ENCODE measurements at places on chromosomes 5 and 9.

- no peak for DNase-seq
Measured at GRCh38 chr9:134263596-134263995, 62.7 kb upstream of the RXRA start.

GRCh38 chr5:81922854-81923279 lies 49.0 kb upstream of the ATG10 start:
- no peak for DNase-seq

DNA sequence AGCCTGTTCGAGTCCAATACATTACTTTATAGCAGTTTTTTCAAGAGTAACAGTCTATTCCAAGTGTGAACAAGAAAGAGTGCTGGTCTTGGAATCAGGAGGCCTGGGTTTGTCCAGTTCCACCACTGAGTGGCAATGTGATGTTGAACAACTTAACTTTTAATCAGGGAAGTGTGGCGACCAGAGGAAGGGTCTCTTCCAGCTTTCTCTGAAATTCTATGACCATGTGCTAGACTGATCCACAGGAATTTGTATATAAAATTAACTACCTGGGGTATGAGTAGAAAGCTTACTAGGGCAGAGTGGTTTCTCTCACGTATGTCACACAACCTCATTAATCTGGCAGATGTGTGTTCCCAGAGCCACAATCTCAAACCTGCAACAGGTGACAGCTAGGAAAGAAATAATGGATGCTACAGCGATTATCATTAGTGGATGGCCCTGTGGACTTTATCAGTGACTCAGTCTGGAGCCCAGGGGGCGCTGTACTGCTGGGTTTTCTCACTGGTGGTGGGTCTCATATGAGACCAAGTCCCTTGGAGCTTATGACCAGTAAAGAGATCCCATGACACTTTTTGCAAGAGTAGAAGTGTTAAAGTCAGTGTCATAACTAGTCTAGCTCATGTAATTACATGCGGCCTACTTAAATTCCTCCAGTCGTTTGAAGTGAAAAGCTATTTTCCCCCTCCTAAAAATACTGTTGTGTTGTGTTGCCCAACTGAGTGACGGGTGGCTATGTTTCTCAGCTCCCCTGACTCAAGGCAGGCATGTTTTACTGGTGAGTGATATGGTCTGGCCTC lies 116.5 kb downstream of the GDNF start:
- DNase-seq: no peak

DNA sequence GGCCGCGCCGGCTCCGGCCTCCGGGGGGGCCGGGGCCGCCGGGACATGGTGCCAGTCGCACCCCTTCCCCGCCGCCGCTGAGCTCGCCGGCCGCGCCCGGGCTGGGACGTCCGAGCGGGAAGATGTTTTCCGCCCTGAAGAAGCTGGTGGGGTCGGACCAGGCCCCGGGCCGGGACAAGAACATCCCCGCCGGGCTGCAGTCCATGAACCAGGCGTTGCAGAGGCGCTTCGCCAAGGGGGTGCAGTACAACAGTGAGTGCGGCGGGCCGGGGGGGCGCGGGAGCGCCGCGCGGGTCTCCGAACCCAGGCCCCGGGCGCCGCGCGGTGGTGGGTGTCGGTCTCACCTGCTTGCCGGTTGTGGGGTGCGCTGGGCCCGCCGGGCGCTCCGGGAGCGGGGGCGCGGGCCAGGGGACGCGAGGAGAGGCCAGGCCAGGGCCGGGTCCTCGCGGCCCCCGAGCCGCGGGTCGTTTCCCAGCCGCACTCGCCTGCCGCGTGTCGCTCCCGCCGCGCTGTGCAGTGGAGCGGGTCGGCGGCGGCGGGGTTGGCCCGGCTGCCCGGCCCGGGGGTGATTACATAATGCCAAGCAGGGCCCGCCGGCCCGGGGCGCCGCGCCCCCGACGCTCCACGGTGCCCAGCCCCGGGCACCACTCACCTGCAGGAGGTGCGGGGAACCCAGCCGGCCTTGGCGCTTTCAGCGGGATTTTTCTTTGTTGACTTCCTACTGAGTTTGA lies 492 bp downstream of the RABL6 start:
- no peak for DNase-seq

GRCh38 chr9:125985142-125985997 lies 238.2 kb downstream of the PBX3 start:
- DNase-seq: no peak

DNA sequence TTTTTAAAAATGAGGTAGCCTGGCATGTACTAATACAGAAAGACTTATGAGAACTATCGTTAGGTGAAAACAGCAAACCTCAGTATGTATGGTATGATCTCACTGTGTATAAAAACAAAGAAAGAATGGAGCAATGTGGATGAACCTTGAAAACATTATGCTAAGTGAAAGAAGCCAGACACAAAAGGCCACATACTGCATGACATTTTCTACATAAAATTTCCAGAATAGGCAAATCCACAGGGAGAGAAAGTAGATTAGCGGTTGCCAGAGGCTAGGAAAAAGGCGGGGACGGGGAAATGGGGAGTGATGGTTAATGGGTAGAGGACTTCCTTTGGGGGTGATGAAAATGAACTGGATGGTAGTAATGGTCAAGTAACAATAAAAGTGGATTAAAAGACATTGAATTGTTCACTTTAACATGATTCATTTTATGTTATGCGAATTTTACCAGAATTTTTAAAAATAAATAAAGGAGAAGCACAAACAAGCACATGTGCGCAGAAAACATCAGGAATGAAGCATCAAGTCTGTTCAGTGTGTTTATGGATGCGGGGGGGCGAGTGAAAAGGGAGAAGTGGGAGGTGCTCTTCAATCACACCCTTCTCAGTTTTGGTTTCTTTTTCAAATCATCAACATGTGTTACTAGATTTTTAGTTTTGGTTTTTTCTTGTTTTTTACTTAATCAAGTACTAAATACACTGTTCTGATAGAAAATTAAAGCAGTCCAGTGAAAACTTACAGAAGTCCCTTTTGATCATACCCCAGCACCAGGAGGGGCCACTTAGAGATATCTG lies 16.3 kb downstream of the ROR2 start:
- DNase-seq: no peak

- DNase-seq: no peak
Measured at GRCh38 chr5:124986667-124987066, 240.2 kb upstream of the ZNF608 start.

GRCh38 chr5:112239996-112240395 lies 179.1 kb downstream of the EPB41L4A start:
- DNase-seq: no peak

GRCh38 chr9:93172666-93173364 lies 11.1 kb upstream of the WNK2 start:
- no peak for DNase-seq

DNA sequence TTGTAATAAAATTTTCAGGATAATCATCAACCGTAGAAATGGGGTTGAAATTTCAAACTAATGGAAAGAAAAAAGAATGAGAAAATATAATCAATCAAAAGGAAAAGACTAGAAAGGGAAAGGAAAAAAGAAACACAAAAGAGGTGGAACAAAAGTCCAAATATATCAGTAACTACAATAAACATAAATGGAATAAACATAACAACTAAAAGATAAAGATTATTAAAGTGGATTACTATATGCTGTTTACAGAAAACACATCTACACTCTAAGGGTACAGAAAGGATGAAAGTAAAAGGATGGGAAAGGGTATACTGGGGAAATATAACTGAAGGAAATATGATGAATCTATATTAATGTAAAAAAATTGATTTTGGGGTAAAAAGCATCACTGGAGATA lies 43.0 kb downstream of the AHRR start:
- DNase-seq: no peak

- DNase-seq: no peak
Measured at GRCh38 chr5:153796527-153796926, 242.2 kb downstream of the FAM114A2 start.

DNA sequence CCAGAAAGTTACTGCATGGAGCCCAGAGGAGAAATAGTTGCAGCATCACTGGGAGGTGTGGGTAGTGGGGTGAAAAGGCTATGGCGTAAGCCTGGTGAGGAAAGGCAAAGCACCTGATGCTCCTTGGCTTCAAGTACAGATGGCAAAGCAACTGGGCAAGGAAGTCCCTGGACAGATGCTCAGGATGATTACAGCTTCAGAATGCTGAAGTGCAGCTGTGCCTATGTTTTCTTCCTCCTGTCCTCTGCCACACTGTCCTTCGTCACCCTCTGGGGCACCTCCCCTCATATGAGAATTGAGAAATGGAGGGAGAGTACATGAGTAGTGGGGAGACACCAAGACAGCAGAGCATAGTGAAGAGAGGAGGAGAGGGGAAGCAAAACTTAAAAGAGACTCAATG lies 328.0 kb downstream of the PDE4D start:
- peak; percentile 45 for DNase-seq

DNA sequence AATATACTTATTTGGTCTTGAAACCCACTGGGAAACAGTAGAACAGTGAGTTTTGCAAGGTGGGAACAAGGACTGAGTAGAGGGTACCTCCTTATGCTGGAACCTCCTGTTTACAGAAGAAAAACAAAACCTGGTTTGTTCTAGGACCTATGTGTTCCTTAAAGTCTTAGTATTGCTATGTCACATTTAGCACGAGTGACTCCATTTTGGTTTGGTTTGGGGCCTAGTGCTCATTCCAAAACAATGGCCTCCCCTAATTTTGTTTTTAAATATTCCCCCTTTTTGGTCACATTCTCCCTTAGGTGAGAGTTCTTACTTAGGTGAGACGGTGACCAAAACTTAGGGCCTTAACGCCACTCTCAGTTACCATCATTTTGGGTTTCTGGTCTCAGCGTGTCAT lies 6.2 kb upstream of the NANS start:
- DNase-seq: no peak

DNA sequence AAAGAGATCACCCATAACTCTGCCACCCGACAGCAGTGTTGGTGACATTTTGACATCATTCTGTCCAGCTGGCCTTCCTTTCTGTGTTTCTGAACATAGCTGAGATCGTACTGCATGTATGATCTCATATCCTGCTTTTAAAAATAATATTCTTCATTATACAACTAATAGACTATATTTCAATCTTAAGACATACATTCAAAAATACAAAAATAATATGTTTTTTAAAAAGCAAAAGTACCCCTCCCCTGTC lies 47.7 kb upstream of the RPL26L1 start:
- no peak for DNase-seq

GRCh38 chr9:110440172-110440571 lies 102.5 kb upstream of the TXNDC8 start:
- no peak for DNase-seq

DNA sequence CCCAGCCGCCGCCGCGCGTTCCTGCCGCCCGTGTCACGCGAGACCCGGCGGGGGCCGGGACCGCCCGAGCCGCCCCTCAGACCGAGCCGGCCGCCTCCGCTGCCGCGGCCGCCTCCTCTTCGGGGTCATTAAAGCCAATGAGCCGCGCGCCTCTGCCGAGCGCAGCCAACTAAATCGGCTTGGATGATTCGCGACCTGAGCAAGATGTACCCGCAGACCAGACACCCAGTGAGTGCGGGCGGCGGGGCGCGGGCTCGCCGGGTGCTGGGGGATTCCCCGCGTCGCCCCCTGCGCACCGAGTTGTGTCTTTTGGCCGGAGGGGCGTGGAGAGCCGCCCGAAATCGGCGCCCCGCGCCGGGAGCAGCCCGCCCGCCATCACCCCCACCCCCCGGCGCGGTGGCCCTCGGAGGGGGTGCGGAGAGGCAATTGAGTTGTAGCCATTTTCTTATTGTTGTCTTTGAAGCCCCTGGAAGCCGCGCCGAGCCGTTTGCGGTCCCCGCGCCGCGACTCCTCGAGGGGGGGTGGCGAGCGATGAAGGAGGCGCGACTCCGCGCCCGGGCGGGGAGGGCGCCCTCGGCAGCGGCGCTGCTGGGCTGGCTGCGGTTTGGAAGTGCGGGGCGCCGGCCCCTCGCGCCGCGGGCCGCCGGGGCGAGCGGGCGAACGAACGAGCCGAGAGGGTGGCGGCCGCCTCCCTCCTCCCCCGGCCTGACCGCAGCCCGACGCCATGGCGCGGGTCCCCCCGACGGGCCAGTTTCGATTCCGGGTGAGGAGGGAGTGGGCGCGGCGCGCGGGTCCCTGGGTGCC lies 1.0 kb downstream of the TLE4 start:
- no peak for DNase-seq

- no peak for DNase-seq
Measured at GRCh38 chr5:124920909-124921666, 174.6 kb upstream of the ZNF608 start.

- DNase-seq: no peak
Measured at GRCh38 chr9:135109650-135110049, 22.2 kb downstream of the OLFM1 start.

Data from DMS 273 treated with DMSO at 0.1 percent for 48 hours (cell line).